Type B pancreatic cell (in vitro differentiated cells): ENCODE measurements at places on chromosomes 12 and 14.

DNA sequence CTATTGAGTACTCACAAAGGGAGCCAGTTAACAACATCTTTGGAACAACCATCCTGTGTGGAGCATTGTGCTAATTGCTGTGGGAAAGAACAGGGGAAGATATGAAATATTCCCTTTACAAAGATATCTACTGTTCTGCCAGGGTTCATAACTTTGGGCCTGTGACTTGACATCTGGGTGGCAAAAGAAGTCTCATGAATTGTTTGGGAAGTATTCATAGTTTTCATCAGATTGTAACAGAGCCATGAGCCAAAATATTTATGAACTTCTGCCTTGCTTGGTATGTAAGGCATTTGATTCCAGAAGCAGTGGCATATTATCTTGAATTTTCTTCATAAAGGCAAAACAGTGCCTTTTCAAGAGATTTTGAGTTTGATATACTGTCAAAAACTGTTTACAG is 816.2 kb downstream of the DIO2 start:
- DNase-seq: no peak

- DNase-seq: no peak
These were observed 32.9 kb downstream of the MRPL42 start for GRCh38 chr12:93500201-93500600.

DNA sequence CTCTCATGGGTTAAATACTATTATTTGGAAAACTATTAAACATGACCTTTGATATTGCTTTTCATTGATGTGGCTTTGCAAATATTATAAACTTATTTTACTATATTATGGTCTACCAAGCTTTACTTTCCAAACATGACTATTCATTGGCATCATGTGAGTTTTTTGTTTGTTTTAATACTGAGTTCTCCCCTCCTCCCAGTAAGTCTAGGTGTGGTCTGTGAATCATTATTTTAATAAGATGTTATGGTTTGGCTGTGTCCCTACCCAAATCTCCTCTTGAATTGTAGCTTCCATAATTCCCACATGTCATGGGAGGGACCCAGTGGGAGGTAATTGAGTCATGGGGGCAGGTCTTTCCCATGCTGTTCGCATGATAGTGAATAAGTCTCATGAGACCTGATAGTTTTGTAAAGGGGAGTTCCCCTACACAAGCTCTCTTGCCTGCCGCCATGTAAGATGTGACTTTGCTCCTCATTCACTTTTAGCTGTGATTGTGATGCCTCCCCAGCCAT is 80.0 kb downstream of the BORCS5 start:
- DNase-seq: no peak

DNA sequence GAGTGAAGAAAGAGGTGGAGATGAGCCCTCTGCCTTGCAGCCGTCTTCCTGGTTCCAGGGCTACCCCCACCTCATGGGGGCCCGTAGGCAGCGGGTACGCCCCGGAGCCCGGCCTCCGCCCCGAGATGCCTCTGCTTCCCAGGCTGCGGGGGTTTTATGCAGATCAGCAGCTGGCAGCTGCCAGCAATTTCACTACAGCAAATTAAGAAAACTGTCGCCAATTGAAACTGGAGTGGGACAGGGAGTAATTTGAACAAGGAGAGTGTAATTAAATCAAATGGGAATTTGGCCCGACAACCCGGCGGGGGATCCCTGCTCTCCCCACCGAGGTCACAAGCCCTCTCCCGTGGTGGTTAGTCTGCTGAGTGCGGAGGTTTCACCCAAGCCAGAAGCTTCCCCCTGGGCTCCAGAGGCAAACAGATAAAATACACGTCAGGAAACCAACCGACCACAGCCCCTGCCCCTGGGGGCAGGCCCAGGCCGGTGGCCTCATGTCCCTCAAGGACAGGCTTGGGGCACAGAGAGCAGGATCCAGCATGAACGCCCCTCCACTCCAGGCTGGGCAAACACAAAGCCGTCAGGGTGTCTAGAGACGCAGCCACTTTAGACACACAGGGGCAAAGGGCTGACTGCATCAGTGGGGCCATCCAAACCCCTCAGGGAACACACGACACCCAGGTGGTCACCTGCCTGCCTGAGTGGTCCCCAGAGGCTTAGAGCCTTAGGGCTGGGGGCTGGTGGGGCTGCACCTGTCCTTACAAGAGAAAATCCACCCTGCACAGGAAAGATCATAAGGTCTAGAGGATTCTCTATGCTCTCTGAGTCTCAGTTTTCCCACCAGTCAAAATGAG is 53.8 kb downstream of the TESC start:
- DNase-seq: no peak

GRCh38 chr14:56808383-56809269 is 1.7 kb downstream of the OTX2 start:
- DNase-seq: no peak

DNA sequence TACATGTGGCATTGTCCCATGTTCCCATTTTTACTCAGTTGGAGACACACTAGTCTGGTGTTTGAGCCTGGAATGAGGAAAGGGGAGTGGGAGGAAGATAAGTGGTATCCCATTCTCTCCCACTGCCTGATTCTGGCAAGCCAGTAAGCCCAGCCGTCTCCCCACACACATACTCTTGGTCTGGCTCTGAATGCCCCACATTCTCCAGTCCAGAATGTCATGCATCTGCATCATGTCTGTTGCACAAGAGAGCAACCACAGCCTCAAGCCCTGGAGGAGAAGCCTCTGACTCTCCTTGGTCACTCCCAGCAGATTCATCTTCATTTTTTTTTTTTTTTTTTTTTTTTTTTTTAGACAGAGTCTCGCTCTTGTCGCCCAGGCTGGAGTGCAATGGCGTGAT is 48.0 kb downstream of the DRAM1 start:
- no peak for DNase-seq

- no peak for DNase-seq
These were observed 150.8 kb downstream of the FBXL14 start for GRCh38 chr12:1443421-1444141.

- DNase-seq: no peak
These were observed at the start of gene LTB4R2 for GRCh38 chr14:24309538-24310264. Gene LTB4R2 (plus strand): TSS chr14:24310140. CDS start chr14:24310665, 525 bp downstream.

DNA sequence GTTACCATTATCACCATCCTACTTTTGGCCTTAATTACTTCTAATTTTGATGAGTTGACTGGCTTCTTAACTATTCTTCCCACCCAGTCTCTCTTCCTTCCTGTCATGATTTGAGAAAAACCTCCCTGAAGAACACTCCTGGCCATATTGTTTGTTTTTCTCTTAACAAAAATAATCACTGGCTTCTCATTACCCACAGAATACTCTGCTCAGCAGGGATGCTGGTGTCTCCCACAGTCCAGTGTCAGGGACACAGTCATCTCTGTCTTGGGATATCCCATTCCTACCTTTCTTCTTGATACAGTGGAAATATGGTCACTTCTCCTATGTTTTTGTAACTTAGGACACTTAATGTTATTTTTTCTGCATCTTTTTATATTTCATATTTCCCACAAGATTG is 103.7 kb downstream of the SRGAP1 start:
- DNase-seq: no peak

DNA sequence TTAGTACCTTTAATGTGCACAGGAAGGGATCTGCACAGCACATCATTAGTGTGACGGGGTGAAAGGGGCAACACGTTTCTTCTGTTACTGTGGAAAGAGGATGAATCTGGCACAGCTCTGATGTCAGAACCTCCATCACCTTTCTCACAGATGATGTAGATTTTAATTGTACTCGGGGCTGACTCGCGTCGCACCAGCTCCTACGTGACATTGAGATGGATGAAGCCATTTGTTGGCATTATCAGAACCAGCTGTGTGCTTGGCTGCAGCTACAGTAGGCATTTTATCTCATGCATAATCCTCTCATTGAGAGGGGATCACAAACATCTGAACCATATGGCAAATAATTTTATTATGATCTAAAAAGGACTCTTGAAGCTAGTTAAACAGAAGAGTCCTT is 173.6 kb downstream of the PDZRN4 start:
- no peak for DNase-seq

- DNase-seq: no peak
These were observed 276.1 kb downstream of the SYT1 start for GRCh38 chr12:79140711-79141110.

- no peak for DNase-seq
These were observed 127.7 kb downstream of the ZFP36L1 start for GRCh38 chr14:68665131-68665530.

GRCh38 chr12:56677680-56678079 is 10.4 kb downstream of the PTGES3 start:
- no peak for DNase-seq

DNA sequence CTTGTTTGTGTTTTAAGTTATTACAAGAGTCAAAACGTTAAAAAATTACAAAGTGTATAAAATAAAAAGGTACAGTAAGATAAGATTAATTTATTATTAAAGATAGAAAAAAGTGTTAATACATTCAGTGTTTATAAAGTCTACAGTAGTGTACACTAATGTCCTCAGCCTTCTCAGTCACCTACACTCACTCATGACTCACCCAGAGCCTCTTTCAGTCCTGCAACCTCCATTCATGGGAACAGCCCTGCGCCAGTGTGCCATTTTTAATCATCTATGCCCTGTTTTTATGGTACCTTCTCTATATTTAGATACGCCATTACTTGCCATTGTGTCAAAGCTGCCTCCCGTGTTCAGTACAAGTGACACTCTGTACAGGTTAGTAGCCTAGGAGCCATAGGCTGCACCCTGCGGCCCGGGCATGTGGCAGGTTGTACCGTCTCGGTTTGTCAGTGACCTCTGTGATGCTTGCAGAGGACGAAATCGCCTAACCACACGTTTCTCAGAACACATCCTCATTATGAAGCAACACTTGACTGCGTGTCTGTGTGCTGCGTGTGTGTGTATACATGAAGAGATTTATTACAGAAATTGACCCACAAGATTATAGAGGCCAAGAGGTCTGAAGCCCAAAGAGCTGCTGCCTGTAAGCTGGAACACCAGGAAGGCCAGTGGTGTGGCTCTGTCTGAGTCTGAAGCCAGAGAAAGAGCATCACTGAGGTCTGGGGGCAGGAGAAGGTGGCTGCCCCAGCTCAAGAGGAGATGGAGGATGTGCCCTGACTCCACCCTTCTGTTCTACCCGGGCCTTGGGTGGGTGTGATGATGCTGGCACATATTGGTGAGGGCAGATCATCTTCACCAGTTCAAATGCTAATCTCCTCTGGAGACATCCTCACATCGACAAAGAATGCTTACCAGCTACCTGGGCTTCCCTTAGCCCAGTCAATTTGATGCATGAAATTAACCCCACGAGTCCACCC is 116.6 kb upstream of the C14orf180 start:
- no peak for DNase-seq

DNA sequence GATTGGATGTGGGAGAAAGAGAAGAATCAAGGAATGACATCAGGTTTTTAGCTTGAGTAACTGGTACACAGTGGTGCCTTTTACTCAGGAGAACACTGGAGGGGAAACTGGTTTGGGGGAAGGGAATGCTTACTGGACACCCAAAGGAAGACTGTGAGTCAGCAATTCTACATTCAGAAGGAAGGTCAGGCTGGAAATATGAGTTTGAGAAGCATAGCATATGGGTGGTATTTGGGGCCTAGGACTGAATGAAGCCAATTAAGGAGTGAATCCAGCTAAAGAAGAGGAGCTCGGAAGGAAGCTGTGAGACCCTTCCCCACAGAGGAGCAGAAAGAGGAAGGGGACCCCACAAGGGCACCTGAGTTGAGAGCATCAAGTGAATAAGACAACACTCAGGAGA is 35.4 kb downstream of the DMAC2L start:
- no peak for DNase-seq

GRCh38 chr12:29505122-29505521 is 7.6 kb upstream of the OVCH1 start:
- DNase-seq: no peak

GRCh38 chr14:39442293-39442692 is 10.1 kb upstream of the FBXO33 start:
- no peak for DNase-seq

- DNase-seq: no peak
These were observed 223.1 kb downstream of the RAD51B start for GRCh38 chr14:68042586-68043210.

GRCh38 chr12:109250523-109250922 is 58.6 kb downstream of the FOXN4 start:
- DNase-seq: no peak

DNA sequence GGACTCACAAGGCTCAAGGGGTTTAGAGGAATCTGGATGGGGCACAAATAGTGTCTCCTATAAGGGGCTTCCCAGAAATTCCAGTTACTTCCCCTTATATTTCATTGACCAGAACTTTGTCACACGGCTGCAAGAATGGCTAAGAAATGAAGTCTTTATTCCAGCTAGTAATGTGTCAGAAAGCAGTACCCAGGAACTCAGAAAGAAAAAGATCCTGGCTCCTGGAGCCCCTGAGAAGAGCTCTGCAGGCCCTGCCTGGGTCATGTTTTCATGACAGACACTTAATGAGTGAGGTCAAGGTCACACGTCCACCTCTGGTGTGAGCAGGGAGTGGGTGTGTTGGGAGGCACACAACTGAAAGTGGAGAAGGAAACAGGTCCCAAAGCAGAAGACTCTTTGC is 17.8 kb downstream of the KCNK13 start:
- no peak for DNase-seq

DNA sequence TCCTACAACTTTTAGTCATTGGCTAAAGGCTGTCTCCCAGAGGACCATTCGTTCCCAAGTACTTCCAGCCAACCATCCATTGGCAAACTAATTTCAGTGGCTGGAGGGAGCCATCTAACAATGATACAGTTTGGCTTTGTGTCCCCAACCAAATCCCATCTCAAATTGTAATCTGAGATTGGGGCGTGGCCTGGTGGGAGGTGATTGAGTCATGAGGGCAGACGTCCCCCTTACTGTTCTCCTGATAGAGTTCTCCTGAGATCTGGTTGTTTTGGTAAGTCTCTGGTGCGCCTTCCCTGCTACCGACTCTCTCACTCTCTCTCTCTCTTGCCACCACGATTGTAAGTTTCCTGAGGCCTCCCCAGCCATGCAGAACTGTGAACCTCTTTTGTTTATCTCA is 99.7 kb upstream of the FUT8 start:
- DNase-seq: no peak

DNA sequence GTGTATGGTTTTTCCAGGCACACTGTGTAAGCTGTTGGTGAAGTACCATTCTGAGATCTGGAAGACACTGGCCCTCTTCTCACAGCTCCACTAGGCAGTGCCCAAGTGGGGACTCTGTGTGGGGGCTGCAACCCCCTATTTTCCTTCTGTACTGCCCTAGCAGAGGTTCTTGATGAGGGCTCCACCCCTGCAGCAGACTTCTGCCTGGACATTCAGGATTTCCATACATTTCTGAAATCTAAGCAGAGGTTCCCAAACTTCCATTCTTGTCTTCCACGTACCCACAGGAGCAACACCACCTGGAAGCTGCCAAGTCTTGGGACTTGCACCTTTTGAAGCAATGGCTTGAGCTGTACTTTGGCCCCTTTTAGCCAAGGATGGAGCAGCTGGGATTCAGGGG is 85.2 kb upstream of the PRMT8 start:
- no peak for DNase-seq
